Stimulated activated CD4-positive, alpha-beta T cell treated with anti-CD3 and anti-CD28 coated beads, Interleukin-1b, Interleukin-23, amount 100 ng/mL, for 1 hour (primary cell): ENCODE measurements at places on chromosomes 6 and 20.

DNA sequence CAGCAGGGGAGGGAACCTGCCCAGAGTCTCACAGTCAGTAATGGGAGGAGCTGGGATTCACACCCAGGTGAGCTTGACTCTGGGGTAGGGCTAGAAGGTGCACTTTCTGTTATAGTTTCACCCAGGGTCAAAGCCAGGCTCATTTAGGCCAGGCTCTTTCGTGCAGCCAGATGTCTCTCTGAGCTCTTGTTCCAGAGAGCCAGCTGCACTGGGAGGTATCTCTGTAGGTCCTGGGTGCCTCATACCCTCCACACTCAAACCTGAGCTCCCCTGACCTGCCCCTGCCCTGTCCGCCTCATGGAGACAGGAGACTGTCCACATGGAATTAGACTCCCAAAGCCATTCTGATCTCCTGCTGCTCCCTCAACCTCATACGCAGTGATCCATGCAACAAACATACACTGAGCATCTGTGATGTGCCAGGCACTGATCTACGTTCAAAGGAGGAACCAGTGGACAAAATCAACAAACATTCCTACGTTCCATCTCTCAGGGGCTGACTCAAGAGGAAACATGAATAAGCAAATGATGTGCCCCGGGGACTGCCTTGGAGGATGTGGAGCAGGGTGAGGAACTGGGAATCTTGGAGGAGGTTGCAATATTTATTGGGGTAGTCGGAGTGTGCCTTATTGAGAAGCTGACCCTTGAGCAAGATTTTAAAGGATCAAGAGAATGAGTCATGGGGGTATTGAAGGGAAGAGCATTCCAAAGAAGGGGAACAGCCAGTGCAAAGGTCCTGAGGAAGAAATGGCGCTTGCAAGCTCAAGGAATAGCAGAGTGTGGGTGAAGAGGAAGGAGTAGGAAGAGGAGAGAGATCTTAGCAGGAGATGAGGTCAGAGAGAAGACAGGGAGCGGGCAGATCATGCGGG lies 71.3 kb upstream of the TOX2 start:
- DNase-seq = no peak

DNA sequence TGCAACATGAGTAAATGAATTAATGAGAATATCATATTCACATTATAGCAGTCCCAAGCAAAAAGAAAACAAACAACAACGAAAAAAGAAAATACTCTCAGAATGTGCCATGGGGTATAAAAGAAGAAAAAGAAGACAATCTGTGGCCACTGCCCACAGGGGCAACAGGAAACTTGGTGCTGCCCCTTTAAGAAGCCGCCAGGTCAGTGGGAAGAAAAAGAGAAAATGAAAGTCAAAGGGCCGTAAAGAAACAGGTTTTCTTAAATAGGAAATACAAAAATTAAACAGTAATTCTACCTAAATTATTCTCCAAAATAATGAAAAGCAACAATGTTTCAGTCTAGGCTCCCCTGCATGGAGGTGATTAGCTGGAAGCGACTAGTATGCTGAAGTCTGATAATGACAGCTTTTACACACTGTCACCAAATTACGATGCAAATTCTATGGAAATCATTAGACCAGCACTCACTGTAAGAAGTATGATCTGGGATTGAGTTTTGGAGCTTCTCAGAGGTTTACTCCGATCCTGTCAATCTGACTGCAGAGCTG lies 23.6 kb downstream of the GMDS start:
- no peak for DNase-seq

DNA sequence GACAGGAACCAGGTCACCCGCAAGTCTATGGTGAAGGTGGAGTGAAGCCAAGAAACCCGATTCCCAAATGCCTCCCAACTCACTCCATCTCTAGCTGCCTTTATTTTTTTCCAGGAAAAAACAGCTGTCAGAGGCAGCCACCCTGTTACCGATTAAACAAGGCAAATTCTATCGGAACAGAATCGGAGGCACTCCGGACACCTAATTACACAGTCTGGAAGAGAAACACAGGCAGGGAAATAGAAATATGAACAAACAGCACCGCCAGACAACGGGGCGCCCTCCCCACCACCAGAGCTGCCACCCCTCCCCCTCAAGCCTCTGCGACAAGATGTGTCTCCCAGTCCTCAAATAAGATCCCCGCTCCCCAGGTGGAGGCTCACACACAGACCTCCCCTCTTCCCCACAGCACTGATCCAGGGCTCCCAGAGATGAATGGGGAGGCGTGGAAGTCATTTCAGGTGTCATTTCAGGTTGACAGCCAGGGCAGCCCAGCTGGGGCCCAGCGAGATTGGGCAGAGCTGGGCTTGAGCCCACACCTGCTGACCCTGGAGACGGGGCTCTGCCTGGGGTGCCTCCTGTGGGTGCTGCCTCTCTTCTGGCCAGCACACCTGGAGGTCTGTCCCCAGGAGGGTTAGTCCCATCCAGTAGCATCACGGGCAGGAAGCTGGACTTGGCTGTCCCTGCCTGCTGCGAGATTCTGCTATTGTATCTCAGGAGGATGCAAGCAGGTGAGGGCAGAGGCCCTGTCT lies 19.8 kb upstream of the VSTM2L start:
- no peak for DNase-seq

DNA sequence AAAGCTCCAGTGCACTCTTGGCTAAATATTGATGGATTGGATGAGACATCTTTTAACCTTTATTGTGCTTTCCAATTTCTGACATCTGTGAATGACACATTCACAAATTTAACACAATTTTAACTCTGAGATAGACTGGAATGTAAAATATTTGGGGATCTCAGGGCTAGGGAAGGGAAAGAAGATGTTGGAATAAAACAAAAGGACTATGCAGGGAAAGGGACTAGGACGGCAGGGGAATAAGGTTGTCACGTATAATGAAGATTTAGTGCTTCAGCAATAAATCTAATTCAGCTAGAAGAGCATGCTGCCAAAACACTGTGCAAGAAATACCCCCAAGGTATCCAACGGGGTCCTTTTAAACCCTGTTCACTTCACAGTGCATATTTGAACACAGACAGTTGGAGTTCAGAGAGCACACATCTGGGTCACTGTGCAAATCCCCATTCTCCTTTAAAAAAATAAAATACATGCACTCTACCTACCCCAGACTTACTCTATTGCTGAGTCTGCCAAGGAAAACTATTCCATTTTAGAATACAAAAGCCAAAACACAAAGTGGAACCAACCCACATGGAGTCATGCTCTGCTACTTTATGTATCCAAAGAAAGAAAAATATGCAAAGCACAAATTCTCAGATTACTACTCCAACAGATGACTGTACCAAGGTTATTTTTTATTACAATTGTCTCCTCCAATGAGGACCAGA lies 151.0 kb upstream of the RSPO3 start:
- no peak for DNase-seq

DNA sequence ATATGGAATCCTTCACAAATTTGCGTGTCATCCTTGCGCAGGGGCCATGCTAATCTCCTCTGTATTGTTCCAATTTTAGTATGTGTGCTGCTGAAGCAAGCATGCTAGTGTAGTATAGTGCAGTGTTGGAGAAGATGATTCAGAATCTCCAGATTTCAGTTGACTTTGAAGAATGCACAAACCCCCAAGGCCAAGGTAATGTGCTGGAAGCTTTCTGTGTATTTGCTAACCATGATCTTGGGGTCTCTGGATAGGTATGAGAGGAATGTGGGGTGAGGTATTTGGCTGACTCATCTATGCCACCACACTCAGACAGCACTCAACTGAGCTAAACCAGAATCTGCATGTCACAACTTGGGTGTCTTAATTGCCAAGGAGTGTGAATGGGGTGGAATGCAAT lies 42.6 kb upstream of the DEK start:
- DNase-seq = no peak
